ENCODE measurements at places on chromosomes 5 and 9.

GRCh38 chr5:98602534-98603112, 170.8 kb upstream of the RGMB start:
- DNase-seq = no peak

- DNase-seq = no peak
Measured at GRCh38 chr5:144219869-144220268, 49.2 kb downstream of the KCTD16 start.

- DNase-seq = no peak
Measured at GRCh38 chr5:34858790-34859189, 19.8 kb downstream of the TTC23L start.

DNA sequence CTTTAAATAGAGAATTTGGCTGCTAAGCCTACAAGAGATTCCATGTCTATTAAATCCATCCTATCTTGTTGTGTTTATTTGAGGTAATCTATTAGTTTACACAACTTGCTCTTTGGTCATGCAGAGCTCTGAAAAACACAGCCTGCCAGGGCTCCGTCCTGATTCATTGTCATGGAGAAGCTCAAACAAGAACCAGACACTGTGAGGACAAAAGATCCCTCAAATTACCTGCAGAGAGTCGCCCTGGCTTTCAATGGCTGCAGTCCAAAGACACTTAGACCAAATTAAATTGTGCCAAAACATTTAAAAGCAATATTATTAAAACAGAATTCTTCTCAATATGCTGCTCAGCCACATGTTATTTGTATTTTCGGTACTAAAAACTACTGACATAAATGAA, 60.1 kb downstream of the CDH18 start:
- peak; percentile 50 for DNase-seq
